C1 segment of cervical spinal cord (tissue), 14 donors: ENCODE measurements at places on chromosomes 16 and 17.

GRCh38 chr16:4970010-4970409 is 11.9 kb downstream of the SEC14L5 start:
- DNase-seq, result no peak

- no peak for DNase-seq
Observed at GRCh38 chr17:28475151-28475900, 1.9 kb downstream of the SLC13A2 start.

- DNase-seq, result no peak
Observed at GRCh38 chr16:4327386-4328045, 11.6 kb downstream of the GLIS2 start.

- no peak for DNase-seq
Observed at GRCh38 chr17:33137426-33137825, 145.8 kb downstream of the SPACA3 start.

DNA sequence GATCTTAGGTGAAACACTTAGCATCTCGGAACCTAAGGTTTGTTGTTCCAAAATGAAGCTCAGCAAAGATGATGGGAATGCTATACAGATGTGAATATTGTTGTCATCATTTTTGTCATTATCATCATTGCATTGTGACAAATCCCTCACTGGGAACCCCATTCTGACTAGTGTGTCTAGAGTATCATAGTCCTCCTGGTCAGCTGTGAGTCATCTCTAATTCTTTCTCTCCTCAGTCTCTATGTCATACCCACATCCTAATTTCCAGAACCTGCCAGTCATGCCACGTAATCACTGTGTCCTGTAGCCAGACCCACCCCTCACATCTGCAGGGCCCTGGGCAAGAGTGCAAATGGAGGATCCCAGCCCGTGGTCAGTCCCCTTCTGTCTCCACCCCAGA is 60.5 kb upstream of the CLEC3A start:
- no peak for DNase-seq

DNA sequence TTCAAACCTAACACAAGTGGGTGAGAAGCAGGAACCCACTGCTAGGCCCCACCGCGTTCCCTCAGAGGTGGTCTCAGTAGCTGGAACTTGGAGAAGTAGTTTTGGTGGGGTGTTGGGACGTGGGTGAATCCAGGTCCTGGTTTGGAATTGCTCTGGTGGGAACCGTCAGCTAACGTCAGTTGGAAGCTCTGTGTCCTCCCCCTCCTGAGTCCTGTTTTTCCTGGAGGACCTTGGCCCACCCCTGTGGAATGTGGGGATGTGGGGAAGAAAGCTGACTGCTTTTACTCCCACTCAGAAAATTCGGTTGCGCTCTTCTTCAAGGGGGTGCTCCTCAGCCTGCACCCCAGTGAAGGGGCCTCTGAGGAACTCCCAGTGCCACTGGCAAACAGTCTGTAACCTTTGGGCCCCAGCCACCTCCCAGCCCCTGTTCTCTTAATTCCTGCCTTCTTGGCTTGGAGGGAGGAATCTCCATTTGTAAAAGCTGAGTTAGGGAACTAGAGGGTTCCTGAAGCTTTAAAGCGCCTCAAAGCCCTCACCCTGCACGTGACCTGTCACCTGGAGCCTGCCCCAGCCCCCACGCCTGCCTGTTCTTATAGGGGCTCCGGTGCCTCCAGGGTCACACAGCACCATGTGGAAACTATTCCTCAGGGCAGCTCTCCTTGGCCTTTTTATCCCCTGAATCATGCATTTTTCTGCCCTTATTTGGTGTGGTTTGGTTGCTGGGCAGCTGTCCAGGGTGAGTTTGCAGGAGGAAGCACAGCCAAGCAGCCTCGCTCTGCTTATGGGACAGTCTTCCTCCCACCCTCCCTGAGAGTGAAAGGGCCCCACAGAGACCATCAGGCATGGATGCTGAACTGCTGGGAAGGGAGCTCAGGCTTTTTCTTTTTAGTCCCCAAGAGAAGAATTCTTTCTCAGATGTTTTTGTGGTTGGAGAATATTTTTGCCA is 16.2 kb upstream of the NAGLU start:
- DNase-seq, result peak; percentile 20

GRCh38 chr17:75730065-75730464 is 8.8 kb downstream of the ITGB4 start:
- no peak for DNase-seq

- DNase-seq, result no peak
Observed at GRCh38 chr16:74832228-74832627, 57.6 kb upstream of the FA2H start.
